Activated CD4-positive, alpha-beta T cell treated with anti-CD3 and anti-CD28 coated beads, Interleukin-2, Interleukin-4, amounts not matched to agents 100 ng/mL and 50 ng/mL, durations not matched to agents 16 hours and 8 hours (primary cell): ENCODE measurements at places on chromosomes 13 and 19.
A peak's percentile ranks its signal among the peaks of the same experiment; 100 is the strongest.

DNA sequence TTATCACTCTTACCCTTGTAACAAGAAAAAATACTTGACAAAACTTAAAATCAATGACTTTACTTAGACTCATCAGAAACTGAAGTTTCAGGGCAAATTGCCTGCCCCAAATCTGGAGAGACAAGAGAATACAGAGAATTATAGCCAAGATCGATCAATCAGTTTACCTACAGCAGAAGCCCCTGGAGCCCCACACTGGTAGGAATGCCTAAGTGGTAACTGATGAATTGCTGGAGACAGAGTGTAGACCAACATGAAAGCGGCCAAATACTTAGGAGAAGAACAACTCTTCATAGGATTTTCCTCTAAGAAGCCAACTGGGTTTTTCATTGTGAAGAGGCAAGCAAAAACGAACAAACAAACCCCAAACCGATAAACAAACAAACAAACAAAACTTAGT is 1430.0 kb downstream of the EFNB2 start:
- DNase-seq: no peak

GRCh38 chr19:16897856-16898161 is 9.0 kb downstream of the F2RL3 start:
- DNase-seq: no peak

DNA sequence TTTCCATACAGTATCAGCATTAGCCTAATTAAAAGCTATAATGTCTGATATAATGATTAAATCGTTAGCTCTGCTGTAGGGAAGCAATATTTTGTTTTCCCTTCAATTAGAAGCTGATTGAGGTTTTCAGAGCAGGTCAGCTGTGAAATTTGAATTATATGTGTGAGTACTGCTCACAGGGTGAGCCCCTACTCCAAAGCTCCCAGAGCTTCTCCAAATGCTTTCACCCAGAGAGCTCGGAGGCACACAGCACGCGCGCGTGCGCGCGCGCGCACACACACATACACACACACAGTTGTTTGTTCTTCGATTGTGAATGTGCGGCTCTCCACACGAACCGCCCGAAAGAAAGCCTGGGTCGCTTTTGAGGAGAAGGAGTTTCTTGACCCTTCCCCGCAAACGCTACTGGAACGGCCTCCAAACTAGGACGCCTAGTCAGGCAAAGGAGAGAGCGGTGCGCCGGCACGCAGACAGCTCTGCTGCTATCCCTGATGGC is 4.8 kb upstream of the SOX1 start:
- no peak for DNase-seq

DNA sequence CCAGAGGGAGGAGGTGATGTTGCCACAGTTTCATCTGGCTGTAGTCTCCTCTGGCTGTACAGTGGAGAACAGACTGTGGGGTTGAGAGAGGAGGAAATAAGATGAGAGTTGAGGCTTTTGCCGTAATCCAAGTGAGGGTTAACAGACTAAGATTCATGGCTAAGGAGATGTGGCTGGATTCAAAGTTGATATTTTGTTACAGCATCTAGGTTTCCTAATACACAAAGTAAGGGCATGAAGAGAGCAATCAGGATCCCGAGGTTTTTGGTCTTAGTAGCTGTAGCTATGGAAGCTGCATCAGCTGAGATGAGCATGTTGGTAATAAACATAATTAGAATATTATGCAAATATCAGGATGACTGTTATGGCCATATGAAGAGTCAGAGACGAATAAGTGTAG is 1.4 kb downstream of the ZNF776 start:
- no peak for DNase-seq

DNA sequence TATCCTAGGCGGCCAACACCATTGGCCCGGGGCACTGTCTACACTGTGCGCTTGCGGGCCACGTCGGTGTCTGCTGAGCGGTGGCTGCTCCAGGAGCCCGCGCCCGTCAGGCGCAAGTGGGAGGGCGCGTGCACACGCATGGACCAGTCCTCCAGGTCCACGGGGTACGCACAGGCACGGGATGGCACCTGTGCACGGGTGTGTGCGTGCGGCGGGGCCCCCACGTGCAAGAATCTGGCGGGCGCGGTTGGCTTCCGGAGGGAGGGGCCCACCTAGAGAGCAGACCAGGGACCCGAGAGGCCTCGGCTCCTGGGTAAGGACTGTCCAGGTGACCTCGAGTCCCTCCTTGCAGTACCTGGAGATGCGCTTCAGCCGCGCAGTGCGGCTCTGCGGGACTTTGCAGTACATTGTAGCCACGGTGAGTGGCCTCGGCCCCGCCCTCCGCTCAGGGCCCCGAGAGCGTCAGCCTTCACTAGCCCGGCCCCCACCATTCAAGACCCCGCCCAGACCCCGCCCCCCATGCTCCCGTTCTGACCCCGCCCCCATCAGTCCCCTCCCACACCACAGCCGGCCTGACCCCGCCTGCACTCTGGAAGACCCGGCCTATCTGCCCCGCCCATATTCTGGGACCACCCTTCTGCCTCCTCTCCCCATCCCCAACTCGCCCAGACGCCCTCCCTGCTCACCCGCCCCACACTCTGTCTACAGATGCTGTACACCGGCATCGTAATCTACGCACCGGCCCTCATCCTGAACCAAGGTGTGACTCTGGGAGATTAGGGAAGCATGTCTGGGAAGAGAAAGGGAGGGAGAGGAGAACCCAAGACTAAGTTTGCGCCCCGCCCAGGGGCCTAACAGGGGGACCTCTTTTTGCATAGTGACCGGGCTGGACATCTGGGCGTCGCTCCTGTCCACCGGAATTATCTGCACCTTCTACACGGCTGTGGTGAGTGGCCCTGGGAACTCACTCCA is 2.3 kb downstream of the SLC5A5 start:
- DNase-seq: peak; percentile 68

DNA sequence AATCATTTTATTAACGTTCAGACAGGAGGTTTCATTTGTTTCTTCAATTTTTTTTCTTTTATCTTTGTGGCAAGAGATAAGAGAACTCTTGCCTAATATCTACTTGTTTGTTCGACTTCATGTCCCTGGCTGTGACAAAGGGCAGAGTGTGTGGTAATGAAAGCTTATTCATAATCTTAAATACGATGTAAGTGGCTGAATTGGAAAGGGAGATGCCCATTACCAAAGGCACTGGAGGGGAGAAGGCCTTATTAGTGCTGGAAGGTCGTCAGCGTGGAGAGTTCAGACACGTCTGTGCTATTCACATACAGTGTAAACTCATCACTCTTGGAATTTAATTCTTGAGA is 54.0 kb downstream of the RFC3 start:
- no peak for DNase-seq

DNA sequence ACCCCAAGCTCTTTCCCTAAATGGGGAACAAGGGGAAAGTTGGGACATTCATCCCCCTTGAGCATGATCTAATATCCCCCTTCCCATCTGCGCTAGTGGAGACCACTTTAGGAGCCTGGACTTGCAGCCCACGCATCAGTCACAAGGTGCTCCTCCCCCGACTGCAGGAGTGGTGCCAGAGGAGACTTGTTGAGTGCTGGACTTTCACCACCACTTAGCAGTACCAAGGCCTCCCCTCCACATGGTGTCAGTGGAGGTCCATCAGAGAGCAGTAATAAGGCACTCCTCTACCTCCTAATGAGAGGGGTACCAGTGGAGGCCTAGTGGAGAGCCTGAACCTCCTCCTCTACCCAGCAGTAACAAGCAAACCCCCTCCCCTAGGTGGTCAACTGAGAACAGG is 22.5 kb downstream of the CAB39L start:
- DNase-seq: peak; percentile 22

GRCh38 chr13:28373810-28374209 is 121.1 kb downstream of the FLT1 start:
- no peak for DNase-seq

GRCh38 chr19:49326165-49326704 is 1.2 kb upstream of the SLC6A16 start:
- DNase-seq: no peak

GRCh38 chr13:36818804-36819738 is at the start of gene RFXAP:
RFXAP (plus strand) TSS chr13:36819222; CDS start chr13:36819358, 136 bp downstream.
- DNase-seq: peak; percentile 91

GRCh38 chr13:76223999-76224398 is 587.9 kb downstream of the LMO7 start:
- DNase-seq: no peak

DNA sequence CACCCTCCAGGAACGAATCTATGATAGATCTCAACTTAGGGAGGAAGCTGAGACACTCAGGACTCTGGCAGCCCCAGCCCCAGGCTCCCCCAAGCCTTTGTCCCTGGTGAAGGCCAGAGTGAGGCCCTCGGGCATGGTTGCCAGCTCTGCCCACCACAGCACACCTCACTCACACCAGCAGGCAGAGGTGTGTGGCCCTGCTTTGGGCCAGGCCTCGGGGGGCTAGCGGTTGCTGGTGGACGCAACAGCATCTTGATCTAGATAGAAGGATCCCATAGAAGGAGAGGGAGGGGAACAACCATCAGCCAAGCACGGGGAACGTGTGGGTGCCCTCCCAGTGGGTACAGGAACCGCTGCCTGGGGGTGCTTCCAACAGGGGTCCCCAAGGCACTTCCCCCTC is 36.7 kb downstream of the DNMT1 start:
- DNase-seq: no peak

- peak; percentile 51 for DNase-seq
Observed at GRCh38 chr19:10654610-10655456, 687 bp downstream of the ILF3 start.

DNA sequence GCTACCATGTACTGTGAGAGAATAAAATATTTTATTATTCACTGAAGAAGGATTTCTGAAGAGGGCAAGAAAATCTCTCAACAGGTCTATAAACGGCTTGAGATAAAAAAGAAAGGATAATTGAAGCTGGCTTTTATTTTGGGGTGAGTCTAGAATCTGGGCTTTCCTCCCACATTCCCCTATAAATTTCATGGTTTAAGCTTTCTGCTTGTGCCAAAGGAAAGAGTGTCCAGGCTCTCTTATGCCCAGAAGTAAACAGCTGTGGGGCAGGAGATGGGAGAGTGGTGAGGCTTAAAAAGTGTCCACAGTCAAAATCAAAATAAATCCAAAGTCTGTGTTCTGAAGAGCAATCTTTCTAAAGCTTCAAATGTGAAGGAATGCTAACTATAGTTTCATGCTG is 942.2 kb upstream of the MIR17HG start:
- DNase-seq: no peak

GRCh38 chr19:52943884-52944643 is 18.6 kb downstream of the ZNF816 start:
- no peak for DNase-seq

- no peak for DNase-seq
Observed at GRCh38 chr13:111539252-111539651, 218.8 kb downstream of the TEX29 start.

- no peak for DNase-seq
Observed at GRCh38 chr13:27977476-27978300, 8.6 kb upstream of the CDX2 start.

- no peak for DNase-seq
Observed at GRCh38 chr19:52938761-52939160, 15.5 kb upstream of the ZNF888 start.

DNA sequence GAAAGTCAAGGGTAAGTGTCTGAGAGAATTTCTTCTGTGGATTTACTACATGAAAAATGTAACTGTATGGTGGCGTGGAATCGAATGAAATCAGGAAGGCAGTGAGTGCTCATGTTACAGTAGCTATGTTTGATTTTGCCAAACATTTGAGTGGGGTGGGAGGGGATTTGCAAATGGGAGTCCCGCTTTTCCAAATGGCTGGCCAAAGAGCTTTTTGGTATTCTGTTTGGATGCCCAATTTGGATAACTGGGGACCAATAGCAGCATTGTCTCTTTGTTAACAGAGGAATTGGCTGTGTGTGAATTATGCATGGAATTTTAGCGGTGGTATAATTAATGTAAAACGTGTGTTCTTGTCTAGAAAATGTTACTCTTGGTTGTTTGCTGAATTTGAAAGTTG is 17.8 kb downstream of the HNRNPM start:
- DNase-seq: no peak

GRCh38 chr13:23695711-23696464 is 125.7 kb downstream of the TNFRSF19 start:
- peak; percentile 30 for DNase-seq

GRCh38 chr13:53014495-53015443 is 13.8 kb upstream of the OLFM4 start:
- no peak for DNase-seq

DNA sequence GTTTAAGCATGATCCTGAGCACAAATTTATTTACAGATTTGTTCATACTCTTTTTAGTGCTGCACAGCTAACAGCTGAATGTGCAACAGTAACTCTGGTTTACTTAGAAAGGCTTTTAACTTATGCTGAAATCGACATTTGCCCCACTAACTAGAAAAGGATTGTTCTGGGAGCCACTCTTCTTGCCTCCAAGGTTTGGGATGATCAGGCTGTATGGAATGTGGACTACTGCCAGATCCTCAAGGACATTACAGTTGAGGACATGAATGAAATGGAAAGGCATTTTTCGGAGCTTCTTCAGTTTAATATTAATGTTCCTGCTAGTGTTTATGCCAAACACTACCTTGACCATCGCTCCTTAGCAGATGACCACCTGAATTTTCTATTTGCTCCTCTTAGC is 16.0 kb downstream of the ZNF100 start:
- no peak for DNase-seq

GRCh38 chr13:43664700-43665191 is 122.0 kb downstream of the ENOX1 start:
- DNase-seq: no peak

- DNase-seq: no peak
Observed at GRCh38 chr13:96795670-96796069, 198.6 kb downstream of the OXGR1 start.

GRCh38 chr13:93108111-93108601 is 118.5 kb upstream of the GPC6 start:
- DNase-seq: no peak

DNA sequence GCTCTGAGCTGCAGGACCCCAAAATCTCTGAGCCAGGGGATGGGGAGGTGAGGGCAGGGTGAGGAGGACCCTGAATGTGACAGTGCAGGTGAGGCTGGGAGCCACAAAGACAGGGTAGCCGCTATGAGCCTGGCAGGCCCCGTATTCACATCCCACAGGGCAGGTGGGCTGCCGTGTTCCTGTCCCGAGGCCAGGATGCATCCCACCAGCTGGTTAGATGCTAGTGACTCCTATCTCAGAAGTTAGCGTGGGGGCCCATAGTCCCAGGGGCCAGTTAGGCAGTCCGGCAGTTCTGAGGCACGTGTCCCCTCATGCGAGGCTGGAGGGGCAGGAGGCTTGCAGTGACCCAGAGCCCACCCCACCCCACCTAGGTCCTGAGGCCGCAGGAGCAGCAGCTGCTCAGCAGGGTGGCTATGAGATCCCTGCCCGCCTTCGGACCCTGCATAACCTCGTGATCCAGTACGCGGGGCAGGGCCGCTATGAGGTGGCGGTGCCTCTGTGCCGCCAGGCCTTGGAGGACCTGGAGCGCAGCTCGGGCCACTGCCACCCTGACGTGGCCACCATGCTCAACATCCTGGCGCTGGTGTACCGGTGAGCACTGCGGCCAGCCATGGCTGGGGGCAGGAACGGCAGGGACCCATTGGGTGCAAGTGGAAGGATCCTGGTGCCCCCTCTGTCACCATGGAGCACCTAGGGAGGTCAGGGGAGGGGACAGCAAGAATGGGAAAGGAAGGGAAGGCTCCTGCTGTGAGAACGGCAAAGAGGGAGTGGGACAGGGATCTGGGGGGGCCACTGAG is 7.2 kb downstream of the KLC3 start:
- DNase-seq: no peak
